Chondrocyte (in vitro differentiated cells): ENCODE measurements at places on chromosomes 1 and 21.

DNA sequence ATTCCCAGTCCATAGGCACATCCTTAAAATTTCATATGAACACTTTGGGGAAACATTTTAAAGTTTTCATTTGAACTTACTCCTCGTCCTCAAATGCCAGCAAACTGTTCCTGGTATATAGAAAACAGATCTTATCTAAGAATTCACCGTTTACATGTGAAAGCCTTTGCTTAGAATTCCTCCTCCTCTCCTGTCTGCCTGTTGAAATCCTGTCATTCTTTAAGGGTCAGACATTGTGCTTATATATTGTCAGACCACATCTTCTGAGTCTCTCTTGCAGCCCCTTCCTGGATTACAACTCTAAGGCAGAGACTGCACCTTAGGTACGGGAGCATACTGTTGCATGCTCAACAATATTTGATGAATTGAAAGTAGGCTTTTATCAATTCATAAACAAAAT, 239.7 kb downstream of the SMYD3 start:
- no peak for DNase-seq

- DNase-seq = no peak
Measured at GRCh38 chr1:177163844-177164379, 600 bp downstream of the ASTN1 start.

DNA sequence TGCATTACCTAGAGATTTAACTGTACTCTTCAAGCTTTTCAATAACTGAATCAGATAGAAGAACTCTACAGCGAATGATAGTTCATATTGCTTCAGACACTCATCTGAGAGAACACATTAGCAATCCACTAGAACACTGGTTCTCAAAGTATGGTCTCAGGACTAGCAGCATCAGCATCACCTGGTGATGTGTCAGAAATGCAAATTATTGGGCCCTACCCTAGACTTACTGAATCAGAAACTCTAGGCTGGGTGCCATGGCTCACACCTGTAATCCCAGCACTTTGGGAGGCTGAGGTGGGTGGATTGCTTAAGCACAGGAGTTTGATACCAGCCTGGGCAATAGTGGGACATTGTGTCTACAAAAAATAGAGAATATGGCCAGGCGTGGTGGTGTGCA, 24.9 kb upstream of the GLIS1 start:
- no peak for DNase-seq

- DNase-seq = no peak
Measured at GRCh38 chr1:85463731-85464496, 1.0 kb downstream of the DDAH1 start.

GRCh38 chr1:37890378-37891014, 31.1 kb upstream of the MTF1 start:
- no peak for DNase-seq

DNA sequence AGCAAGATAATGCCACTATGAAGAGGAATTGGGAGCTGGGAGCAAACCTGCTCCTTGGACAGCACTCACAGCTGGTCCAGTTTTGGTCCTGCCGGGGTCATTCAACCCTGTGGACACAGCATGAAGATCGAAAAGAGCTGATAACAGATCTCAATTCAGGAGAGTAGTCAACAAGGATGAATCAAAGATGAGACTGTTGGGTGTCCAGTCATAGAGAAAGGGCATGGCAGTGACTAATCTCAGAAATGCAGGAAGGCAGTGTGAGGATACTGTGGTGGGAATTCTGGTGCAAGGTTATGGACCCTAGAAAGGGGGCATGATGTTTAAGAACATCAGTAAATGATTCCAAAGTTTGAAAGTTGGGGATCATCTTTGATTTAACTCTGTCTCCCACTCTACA, 261.4 kb upstream of the ZP4 start:
- no peak for DNase-seq
